NCI-H1417 (cell line): ENCODE measurements at places on chromosomes 6 and 20.

- no peak for DNase-seq
Measured at GRCh38 chr6:150641398-150642139, 41.9 kb downstream of the PLEKHG1 start.

GRCh38 chr20:20549704-20550103 lies 162.7 kb downstream of the RALGAPA2 start:
- DNase-seq, result no peak

GRCh38 chr20:36775826-36776225 lies 2.3 kb upstream of the DSN1 start:
- DNase-seq, result no peak

- no peak for DNase-seq
Measured at GRCh38 chr20:23101696-23102406, 15.7 kb upstream of the CD93 start.

DNA sequence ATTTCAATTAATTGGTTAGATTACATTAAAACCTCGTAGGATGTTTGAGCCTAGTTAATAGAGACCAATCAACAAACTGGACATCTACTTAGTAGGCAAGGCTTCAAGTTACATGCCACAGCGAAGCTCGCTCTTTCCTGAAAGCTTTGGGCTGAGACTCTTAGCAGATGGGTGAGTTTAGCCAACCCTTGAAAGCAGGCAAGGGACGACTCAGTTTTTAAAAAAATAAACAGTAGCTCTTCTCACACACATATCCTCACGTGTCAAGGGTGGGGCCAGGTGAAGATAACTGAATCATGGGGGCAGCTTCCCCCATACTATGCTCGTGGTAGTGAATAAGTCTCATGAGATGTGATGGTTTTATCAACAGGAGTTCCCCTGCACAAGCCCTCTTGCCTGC lies 775 bp downstream of the MTFR2 start:
- DNase-seq, result no peak

DNA sequence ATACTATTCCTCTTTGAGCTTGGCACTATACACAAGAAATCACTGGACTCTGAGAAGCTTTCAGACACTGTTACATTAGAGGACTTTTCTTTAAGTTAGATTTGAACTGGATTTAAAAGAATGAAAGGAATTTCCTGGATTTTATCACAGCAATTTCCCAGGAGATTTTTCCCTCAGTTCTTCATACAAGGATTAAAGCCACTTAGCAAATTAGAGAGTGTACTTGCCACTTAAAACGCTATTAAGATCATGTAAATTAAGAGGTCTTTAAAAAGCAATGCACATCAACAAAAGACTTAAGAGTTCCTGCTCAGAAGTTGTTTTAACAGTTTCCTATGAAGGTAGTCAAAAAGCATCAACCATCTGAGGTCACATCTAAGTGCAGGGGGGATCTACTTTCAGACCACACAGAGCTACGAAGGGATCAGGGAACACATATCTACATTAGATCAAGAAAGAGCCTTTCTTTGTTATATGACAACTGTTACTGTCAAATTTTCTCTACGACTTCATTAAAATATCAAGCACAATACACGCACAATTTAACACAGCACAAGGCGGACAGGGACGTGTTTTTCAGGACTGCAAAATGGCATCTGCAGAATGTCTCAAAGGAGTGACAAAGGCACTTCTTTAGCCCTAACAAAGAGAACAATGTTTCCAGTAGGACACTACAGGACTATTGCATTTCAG lies 65.8 kb downstream of the EPB41L2 start:
- no peak for DNase-seq

- DNase-seq, result peak; percentile 76
Measured at GRCh38 chr6:34094474-34095135, 51.3 kb downstream of the GRM4 start.

DNA sequence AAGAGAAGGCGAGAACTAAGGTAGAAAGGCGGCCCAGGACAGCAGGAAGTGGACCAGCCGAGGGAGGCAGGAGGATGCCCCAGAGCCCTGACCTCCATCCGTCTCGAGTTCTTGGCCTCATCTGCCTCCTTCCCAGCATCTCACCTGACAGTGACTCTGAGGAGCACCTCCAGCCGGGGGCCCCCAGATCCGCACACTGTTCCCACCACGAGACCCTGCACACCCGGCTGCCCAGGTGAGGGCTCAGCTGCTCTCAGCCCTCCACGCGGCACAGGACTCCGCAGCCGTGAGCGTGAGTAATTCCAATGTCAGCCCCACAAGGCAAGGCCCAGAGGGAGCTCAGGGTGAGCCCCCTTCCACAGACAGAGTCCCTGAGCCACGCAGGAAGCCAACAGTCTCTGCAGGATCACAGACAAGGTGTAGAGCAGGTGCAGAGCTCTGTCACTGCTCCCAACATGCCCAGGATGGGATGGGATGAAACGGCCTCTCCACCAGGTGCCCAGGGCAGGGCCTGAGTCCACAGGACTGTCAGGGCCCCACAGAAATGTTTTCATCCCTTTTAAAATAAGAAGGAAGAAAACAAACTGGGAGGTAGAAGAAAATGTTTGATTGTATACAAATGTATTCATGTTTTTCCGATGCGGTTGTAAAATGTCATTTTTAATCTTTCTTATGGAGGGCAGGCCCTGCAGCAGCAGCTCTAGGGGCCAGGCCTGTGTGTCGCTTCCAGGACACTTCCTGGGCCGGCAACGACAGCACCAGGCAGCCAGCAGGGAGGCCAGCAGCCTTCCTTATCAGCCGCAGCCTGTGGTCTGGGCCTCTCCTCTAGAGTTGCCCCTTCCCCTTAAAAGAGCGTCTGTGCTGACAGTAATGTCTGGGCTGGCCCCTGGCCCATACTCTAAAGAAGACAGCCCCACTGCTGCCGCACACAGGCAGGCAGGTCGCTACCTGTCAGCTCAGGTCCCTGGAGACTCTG lies 66.9 kb downstream of the DLL1 start:
- DNase-seq, result no peak

GRCh38 chr20:51423290-51423667 lies 119.2 kb downstream of the NFATC2 start:
- DNase-seq, result no peak

GRCh38 chr6:2101213-2101612 lies 144.2 kb downstream of the GMDS start:
- DNase-seq, result no peak

DNA sequence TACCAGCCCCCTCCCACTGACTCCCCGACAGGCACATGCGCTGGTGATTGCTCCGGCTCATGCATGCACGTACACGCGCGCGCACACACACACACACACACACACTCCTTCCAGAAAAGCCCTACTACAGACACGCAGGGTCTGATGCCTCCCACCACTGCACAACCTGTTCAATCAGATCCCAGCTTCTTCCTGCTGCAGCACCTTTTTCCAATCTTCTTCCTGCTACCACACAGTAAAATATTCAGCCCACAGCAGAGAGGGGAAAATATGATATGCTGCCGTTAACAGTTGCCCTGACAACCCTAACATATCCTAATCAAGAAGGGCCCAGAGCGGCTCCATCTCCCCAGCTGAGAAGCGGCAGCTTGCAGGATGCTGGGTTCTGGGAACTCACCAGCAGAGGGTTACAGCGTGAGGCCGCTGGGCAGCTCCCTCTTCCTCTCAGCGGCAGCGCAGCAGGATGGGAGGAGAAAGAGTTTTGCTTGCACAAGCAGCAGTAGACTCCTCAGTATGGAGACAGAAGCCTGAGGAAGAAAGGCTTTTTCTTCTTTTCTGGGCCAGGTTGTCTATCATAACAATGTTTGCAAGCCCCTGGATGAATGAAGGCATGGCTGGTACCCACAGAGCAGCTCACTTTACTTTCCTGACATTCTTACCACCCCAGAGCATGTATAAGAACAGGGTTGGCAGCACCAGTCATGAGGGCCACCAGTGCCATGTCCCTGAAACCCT lies 23.9 kb downstream of the MAP7 start:
- DNase-seq, result peak; percentile 93

- no peak for DNase-seq
Measured at GRCh38 chr6:4401408-4402368, 266.3 kb upstream of the ECI2 start.

- DNase-seq, result no peak
Measured at GRCh38 chr6:158900663-158901312, 81.6 kb upstream of the EZR start.

GRCh38 chr20:33790566-33790965 lies 20.6 kb upstream of the CHMP4B start:
- peak; percentile 54 for DNase-seq

DNA sequence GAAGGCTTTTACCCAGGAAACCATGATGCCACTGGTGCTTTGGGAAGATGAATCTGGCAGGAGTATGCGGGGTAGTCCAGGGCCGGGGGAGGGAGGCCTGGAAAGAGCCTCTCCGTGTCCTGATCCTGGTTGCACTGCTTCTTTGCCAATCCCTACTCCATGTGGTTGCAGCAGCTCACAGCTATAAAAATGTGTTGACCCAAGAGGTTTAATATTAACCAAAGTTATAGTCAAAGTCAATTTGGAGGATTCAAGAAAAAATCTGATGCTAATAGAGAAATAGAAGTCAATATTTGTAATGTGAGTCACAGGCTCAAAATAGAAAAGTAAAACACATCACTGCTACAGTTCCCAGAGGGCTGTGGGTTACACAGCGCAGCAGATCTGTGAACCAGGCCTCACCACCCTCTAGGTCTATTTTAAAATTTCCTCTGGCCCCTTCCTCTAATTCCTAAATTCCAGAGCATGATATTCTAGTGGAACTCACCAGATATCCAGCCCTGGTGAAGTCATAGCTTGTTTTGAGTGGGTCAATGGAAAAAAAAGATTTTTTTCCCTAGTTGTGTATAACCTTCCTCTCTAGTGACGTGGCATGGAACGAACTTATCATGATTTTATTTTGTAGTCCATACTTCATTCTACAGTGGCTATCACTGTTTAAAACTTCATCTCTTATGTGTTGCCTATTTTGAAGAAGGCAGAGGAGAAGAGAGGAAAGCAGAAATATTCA lies 63.2 kb upstream of the BMP2 start:
- no peak for DNase-seq

DNA sequence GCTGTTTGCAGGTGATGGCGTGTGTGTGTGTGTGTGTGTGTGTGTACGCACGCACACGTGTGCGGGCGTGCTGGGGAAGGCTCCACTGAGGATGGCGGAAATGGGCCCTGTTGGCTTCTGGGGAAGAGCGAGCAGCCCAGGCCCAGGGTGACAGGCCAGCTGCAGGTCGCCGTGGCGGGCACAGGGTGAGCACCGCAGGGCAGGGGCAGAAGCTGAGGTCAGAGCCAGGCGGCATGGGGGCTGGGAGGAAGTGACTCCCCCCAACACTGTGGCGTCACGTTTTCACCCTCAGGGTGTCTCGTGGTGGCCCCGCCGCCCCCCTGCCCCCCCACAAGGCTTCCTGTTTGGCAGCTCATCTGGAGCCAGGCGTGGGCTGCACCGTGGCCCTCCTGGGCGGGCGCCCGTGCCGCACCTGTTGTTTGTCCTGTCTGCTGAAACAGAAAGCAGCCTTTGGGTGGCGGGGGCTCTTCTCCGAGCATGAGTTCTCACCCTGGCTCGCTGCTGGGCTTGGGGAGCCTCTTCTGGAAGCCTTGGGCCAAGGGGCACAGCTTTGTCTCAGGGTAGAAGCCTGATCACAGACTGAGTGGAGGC lies 7.1 kb downstream of the RBM38 start:
- no peak for DNase-seq

DNA sequence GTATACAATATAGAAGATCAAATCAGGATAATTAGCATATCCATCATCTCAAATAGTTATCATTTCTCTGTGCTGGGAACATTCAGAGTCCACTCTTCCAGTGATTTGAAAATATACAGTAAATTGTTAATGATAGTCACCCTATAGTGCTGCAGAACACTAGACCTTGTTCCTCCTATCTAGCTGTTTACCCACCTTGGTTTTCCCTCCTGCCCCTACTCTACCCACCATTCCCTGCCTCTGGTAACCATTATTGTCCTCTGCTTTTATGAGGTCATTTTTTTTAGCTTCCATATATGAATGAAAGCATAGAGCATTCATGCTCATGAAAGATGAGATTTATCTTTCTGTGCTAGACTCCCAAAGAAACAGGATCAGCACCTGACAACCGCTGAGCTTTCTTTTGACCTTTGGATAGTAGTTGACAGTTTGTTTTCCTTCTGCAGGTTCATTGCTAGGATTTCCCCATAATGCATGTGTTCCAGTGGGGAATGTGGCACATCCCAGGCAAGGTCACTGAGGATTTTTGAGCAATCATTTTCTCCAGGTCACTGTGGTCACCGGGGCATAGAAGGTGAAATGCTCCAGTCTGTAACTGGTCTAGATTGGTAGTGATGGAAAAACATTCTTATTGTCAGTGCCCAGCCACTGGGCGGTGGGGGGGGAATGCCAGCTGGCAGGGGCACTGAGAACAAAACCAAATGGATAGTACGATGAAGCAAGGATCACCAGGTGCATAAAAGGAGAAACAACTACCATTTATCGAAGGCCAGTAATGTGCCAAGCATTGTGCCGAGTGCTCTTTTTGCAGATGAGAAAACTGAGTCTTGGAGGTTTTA lies 33.6 kb upstream of the BCAS1 start:
- DNase-seq, result no peak

GRCh38 chr6:39422238-39422637 lies 99.7 kb upstream of the KCNK16 start:
- no peak for DNase-seq

DNA sequence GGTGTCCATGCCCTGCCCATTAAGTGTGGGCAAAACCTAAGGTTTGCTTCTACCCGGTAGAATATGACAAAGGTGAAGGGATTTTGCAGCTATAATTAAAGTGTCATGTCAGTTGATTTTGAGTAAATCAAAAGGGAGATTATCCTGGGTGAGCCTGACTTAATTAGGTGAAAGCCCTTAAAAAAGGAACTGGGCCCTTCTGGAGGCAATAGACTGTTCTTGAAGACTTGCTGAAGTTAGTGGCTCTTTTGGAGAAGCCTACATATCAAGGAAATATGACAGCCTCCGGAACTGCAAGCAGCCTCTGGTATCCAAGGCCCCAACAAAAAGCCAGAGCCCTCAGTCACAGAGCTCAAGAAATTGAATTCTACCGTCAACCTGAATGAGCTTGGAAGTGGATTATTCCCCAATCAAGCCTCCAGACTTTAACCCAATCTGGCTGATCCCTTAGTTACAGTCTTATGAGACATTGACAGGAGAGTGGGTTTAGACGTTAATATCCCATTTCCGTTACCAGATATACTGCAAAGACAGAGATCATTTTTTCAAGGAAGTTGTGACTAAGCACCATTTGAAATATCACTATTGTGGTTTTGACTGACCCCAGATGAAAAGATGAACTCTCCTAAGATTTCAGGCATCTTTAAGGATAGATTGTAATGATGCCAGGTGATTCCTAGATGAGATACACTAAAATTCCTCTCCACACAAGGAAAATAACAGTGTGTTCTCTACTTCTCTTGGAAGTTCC lies 303.4 kb downstream of the PLCB1 start:
- no peak for DNase-seq

DNA sequence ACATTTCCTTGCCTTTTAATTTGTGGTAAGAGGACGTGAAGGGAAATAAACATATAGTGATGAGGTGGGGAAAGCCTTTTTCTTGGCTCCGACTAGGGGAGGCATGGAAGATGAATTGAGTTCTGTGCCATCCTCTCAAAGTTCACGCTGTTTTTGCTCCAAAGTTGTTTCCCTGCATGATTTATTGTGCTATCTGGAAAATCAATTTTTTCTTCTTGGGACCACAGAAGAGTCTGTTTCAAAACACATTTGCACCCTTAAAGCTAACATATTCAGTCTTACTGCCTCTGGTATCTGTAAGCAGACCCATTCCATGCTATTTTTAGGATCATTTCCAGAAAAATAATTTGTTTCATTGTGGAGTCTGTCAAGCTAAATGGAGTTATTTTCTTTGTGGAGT lies 57.6 kb upstream of the KCNG1 start:
- DNase-seq, result no peak
